ENCODE measurements at places on chromosomes 12 and 14.

DNA sequence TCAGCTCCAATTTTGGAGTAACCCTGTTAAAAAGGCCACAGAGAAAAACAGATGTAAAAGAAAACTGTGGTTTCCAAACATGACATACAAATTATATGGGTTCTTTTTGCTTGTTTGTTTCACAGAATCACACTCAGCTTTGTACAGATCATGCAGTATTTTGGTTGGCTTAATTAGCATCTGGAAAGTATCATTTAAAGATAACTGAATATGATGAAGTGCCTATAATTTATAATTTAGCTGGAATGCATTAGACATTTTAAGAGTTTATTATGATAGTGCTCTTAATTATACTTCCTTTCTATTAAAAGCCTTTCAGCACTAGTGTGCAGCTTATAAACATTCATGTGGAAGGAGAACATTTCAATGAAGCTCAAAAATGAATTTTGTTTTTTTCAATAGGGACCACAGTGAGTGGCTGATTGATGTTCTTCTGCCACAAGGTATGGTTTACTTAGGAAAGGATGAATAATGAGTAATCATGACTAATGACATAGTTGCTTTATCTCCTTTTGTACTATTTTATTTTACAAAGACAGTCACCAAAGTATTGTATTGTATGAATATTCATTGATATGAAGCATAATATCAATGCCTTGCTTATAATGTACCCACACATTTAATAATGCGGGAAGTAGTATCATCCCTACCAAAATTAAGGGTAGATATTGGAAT lies 98.3 kb downstream of the UNC79 start:
- DNase-seq = no peak

DNA sequence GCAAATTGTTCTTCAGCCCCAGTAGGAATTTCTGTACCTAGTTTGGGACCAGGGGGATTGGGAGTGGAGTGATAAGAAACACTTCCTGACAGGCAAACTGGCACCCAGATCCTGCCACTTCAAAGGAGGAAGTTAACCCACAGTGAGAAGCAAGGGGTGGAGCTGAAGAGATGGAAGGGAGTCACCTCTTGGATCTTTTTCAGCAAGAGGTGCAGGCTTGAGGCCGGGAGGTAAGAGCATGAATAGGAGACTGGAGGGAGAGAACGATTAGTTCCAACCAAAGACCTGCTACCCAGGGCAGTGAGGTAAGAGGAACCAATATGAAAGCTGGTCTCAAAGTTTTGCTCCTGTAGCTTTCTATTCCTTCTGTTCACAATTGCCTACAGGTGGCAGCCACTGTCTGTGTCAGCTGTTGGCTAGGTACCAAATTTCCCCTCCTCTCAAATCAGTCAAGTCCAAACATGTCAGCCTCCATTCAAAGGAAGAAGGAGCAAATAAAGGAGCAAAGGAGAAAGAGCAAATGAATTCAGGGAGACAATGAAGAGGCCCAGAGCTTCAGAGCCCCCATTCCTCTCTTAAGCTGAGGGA lies 14.9 kb upstream of the TAC3 start:
- DNase-seq = no peak

DNA sequence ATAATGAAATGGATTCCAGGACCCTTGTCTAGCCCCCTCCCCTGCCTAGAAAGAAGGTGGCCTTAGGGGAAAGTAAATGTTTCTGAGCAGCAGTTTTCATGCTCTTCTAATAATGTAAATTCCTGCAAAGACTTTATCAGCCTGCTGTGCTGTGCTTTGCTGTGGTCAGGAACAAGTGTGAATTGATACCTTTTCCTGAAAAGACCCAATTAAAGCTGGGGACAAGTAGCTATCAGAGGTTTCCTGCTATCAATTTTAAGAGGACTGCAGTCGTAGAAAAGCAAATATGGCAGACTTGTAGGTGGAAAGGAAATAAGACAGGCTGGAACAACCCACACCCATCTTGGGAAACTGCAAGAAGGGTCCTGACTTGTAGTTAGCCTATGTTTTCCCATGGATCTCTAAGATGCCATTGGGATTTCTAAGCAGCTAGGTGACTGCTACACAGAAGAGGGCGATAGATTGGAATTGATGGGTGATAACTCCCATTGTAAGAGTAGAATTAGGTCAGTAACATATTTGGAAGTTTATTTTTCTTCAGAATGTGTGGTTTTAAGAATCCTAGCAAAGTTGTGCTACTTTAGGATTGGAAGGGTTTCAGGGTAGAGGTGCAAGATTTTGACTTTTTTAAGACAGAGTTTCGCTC lies 3.1 kb downstream of the DYNLL1 start:
- no peak for DNase-seq

DNA sequence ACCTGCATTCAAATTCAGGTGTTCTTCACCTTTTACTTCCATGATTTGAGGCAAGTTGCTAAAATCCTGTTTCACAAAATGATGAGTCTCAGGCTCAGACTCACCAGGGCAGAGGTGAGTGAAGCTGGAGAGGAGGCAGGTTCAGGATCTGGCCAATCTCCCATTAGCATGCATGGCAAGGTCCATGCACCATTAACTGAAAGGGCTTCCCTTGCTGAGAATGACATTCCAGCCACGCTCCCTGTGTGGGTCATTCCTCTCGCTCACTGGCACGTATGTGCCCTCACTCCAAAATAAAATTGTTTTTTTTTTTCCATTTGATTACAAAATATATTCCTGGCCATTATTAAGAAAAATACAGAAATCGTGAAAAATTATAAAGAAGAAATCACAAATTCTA lies 257.6 kb downstream of the C12orf75 start:
- DNase-seq = no peak

DNA sequence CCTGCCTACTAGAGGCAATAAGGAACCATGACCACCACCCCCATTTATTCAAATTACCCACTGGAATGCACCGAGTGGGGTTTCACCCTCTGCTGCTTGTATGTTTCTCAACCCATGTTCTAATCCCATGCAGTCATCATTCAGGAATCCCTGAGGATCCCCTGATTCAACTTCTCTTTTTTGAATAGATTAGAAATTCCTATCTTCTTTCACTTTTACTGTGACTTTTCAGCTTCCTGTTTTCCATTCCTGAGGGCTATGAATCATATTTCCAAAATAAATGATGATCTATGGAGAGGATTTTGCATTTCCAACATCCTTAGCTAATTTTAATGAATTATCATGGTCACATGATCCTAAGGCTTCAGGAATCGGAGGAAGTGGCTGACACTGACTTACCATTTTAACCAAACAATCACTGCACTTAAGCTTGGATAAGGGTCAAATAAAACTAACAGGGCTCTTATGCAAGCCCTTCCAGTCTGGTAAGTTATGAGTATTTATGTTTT lies 19.4 kb upstream of the P2RX4 start:
- DNase-seq = no peak

DNA sequence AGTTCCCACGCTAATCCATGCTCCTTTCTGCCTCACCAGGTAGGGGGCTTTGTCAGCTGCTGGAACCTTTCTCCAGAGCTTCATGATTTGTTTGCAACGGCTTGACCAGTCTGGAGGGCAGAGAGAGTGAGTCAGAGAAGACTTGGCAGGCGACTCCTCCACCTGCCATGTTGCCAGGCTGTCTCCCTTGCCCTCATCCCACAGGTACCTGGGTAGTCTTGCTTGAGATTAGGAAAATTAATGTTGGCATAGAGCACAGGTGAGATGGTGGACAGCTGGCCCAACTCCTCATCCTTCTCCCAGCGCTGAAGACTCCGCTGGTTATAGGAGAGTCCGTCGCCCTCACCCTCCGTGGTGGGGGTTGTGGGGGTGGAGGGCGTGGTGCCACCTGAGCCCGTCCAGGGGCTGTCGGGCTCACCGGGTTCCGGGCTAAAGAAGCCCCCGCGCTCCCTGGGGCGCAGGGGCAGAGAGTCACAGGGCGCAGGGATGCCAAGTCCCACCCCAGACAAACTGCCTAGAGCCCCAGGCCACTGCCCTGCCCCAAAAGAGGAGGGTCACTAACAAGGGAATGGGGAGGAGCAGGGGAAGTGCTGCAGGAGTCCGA lies 18.6 kb downstream of the KMT2D start:
- DNase-seq = no peak

DNA sequence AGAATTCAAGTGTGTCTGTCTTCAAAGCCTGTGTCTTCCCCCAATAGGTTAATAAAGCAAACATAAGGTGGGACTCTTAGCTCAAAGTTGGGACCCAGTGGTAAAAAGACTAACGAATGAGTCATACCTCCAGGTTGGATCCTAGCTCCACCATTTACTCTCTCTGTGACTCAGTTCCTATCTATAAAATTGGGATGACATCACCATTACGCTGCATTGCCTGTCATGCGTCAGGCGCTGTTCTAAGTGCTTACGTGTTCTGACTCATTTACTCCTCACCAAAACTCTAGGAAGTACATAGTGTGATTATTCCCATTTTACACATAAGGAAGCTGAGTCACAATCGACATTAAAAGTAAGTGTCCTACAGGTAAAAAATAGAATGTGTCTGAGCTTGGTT lies 915.8 kb downstream of the VRK1 start:
- DNase-seq = no peak

GRCh38 chr14:67887478-67887877 lies 67.9 kb downstream of the RAD51B start:
- DNase-seq = no peak

DNA sequence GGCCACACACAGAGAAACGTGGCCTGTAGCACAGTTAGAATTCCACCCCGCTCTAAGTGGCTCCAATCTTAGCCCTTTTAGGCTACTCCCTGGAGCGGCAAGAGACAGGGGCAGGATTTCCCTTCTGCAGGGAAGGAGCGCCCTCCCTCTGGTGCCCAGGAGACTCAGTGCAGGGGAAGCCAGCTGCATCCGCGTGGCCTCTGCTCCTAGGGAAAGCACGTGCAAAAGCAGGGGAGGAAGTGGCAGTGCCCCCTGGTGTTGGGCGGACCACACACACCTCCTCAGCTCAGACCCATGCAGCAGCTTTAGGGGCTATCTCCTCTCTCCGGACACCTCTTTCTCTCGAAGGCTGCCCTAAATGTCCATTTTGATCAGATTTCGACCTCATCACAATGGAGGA lies 50.0 kb downstream of the SPRING1 start:
- no peak for DNase-seq

GRCh38 chr12:57212701-57213057 lies 3.9 kb upstream of the NXPH4 start:
- DNase-seq = no peak

- no peak for DNase-seq
Measured at GRCh38 chr12:240566-240965, 22.1 kb downstream of the SLC6A13 start.

DNA sequence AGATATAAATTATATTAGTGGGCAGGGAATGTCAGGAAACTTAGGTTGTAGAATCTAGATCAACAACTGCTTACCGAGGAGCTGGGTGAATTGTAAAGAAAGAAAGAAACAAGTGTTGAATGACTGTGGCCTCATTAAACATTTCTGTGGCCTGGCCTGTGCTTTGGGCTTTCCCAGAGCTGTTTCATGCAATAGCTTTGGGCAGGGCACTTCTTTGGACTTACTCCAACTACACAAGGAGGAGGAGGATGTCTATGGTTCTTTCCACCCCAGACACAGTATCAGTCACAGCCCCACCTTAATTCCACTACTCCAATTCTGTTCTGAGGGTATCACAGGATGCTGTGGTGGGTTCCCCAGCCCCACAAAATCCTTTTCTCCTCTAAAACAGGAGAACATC lies 38.0 kb downstream of the DPF3 start:
- DNase-seq = no peak

- no peak for DNase-seq
Measured at GRCh38 chr14:92597906-92598905, 84.6 kb downstream of the RIN3 start.

- DNase-seq = no peak
Measured at GRCh38 chr12:88764781-88765480, 184.7 kb upstream of the KITLG start.

GRCh38 chr12:121013715-121014114 lies 2.6 kb downstream of the C12orf43 start:
- DNase-seq = no peak

GRCh38 chr14:52175982-52176502 lies 91.5 kb upstream of the PTGDR start:
- no peak for DNase-seq

- no peak for DNase-seq
Measured at GRCh38 chr14:86038387-86039042, 508.6 kb downstream of the FLRT2 start.

DNA sequence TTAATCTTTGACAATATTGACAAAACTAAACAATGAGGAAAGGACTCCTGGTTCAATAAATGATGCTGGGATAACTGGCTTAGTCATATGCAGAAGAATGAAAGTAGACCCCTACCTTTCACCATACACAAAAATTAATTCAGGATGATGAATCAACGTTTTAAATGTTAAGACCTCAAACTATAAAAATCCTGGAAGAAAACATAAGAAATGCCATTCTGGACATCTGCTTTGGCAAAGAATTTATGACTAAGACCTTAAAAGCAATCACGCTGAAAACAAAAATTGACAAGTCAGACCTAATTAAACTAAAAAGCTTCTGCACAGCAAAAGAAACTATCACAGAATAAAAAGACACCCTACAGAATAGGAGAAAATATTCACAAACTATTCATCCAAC lies 97.4 kb downstream of the LMNTD1 start:
- DNase-seq = no peak

GRCh38 chr12:95674631-95675030 lies 115.9 kb downstream of the NTN4 start:
- DNase-seq = no peak

GRCh38 chr14:106841701-106842100 lies 1315.3 kb downstream of the TMEM121 start:
- DNase-seq = no peak

DNA sequence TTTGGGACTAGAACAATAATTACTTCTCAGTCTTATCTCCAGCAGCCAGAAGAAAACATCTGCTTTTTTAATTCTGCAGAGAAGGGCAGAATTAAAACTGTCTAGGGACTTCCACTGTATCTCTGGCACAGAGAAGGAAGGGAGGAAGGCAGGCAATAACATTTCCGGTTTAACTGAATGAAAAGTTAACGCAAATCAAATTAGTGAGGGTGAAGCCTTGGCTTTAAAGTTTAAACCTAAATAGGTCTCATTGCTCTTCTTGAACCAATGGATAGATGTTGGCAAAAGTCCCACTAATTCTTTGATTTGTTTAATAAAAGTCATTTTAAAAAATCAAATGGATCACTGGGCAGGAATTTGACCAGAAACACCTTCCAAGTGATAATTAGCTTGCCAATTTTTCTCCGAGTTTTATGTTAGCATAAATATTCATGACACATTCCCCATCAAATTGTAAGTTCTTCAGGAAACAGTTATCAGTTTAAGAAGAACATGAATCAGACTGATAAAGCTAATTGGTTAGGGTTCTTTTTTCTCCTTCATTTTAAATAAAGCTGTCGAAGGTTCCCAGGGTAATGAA lies 181.9 kb downstream of the SLC15A5 start:
- no peak for DNase-seq

GRCh38 chr14:75626863-75627262 lies 33.8 kb downstream of the ERG28 start:
- no peak for DNase-seq

DNA sequence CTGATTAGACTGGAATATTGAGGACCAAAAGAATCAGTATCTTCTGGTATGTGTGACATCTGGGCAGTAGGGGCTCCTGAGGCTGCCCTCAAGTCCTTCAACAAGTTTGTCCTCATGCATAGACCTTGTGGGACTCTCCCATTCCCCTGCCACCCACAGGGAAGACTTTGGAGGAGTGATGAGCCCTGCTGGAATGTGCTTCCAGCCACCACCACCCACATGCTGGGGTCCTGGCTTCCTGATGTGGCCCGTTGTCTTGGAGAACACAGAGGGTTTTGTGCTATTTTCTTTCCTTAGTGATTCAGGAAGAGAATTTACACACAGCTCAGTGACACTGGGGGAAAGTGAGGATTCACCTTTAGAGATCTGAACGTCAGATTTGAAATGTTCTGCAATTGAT lies 29.2 kb upstream of the SEL1L start:
- no peak for DNase-seq

GRCh38 chr12:27506645-27507189 lies 17.3 kb upstream of the PPFIBP1 start:
- no peak for DNase-seq

Measured in esophagus squamous epithelium (tissue), 5 donors.